ENCODE measurements at places on chromosomes 11 and 22.

DNA sequence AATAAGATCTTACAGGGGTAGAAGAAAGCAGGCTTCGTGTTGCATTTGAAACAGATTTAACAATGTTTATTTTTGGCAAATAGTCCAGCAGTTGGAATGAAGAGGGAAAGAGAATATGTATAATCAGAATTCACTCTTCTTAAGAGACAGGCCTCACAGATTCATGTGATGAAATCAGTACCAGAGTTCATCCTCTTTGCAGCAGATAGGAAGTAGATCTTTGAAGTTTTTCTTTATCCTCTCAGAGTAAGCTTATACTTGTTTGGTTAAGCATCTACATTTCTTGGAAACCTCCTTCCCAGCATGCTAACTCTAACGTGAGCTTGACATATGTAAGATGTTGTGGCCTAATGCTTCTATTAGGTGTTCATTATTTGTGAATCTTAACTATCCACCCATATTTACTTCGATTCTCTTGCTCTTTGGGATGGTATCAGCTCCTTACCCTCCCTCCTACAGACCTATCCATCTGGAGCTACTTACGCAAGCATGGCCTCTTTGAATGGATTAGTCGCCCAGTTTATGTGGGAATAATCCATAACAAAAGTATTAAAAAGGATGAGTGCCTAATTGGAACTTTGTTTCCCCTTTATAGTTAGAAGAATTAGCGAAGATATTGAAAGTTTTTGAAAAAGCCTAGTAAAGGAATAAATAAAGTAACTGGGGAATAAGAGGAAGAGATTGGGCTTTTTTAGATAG is 80.1 kb downstream of the PRMT3 start:
- no peak for DNase-seq

DNA sequence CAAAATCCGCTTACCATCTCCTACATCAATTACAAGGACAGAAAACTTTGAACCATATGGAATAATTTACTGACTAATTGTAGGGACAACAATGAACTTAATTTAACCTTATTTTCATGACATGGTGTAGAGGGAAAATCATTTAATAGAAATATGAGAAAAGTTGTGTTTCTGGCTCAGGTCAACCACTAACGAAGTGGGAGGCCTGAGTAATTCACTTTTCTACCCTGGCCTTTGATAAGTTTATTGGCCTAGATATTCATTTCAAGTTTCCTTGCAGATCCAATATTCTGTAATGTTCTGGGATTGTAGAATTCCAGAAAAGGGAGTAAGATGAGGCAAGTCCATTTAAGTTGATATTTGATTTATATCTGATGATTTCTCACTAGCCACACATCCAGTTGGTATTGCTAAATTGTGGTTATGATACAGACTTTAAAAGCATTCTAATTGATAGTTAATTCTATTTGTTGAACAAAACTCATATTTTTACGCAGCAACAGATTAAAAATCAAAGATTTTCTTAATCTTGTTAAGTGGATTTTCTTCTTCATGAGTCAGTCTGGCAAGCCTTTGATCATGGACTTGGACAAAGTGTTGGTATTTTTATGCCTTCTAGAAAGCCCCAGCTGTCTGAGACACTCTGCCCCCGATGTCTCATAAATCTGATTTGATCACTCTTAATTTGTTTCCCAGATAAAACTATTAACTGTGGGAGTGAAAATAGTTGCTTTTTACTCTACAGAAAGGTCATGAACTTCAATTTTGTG is 336.5 kb downstream of the TMEM135 start:
- no peak for DNase-seq

DNA sequence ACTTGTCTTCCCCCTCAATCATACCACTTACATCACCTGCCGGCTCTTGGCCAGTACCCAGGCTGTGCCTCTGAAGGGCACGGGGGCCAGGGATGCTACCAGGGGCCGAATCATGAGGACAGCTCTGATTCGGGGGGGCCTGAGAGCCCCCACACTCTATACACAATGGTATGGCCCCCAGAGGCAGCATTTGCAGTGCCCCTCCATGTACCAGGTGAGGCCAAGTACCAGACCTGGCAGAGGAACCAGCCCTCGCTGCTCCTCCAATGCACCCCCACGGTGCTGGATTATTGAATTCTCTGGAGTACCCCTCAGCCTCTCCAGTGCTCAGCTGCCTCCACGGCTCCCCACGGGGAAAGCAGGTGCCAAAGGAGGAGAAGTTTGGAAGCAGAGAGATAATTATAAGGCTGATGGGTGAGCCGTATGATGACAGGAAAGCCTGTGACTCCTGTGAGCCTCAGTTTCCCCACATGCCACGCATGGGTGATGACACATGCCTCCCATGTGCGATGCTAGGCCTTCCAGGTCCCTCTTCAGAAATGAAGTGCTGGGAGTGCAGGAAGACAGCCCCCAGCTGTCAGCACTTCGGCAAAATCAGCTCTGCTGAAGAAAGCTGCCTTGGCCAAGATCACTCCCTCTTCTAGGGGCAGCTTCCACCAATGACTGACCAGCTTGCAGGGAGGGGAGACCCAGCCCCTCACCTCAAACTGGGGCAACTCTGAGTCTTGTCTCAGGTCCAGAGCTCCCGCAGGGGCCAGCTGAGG is 69.9 kb downstream of the THAP12 start:
- DNase-seq, result no peak

DNA sequence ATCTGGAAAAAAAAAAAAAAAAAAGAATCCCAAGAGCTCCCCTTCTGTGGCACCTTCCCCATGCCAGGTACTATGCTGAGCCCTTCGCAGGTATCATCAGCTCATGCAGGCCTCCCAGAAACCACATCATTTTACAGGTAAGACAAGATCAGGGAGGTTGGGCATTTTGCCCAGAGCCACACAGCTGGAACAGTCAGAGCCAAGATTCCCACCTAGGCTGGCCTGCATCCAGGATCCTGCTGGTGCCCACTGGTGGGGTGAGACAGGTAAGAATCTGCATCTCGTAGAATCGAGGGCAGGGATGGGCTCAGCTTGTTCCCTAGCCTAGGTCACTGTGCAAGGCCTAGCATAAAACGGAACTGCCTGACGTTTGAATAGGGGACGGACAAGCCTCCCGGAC is 15.7 kb upstream of the MEN1 start:
- DNase-seq, result no peak

GRCh38 chr11:119758291-119758690 is 29.3 kb upstream of the NECTIN1 start:
- DNase-seq, result no peak

DNA sequence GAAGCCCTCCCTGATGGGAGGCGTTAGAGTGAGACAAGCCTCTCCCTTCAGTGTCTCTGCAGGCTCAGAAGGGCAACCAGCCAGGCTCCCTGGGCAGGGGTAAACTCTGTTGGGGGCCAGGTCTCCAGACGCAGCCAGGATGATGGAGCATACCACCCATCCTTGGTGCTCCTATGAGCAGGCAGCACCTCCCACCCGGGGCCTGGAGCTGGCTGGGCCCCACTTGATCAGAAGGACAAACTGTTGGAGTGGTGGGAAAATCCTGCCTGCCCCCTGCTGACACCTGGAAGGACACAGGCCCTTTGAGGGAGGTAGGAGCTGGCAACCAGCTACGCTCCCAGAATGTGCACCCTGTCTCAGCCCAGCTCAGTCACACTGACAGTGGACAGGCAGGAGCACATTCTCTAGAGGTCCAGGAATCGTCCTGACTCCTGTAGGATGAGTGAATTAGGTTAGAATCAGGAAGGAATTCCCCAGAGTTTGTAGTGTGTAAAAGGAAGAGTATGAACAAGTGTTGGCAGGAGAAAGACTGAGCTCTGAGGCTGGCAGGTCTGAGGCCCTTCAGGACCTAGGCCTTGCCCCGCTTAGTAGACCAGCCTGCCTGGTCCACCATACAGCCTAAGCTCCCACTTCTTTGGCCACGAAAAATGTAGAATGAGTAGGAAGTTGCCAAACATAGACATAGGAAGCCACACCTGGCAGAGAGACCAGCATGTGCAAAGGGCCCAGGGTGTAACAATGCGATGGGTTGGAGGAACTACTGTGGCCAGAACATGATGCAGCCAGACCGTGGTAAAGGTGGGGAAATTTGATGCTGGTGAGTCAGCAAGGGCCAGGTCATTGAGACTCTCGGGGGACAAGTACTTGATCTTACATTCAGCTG is 19.1 kb downstream of the ARHGEF17 start:
- no peak for DNase-seq

- no peak for DNase-seq
Measured at GRCh38 chr11:74023276-74023675, 14.4 kb upstream of the UCP3 start.

DNA sequence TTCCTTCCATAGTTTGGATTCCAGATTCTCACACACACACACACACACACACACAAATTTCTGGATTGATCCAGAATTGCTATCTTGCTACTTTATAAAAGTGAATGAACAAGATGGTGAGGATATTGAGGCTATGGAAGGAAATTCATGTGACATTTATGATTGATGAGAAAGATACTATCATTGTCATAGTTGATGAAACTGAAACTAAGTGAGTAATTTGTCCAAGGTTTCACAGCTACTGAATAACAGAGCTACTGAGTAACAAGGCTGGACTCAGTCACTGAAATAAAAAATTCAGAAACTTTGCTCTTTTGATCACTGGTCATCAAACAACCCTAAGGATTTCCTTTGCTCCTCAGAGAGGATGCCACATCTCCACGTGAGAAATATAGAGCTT is 16.2 kb downstream of the OR5D16 start:
- no peak for DNase-seq

DNA sequence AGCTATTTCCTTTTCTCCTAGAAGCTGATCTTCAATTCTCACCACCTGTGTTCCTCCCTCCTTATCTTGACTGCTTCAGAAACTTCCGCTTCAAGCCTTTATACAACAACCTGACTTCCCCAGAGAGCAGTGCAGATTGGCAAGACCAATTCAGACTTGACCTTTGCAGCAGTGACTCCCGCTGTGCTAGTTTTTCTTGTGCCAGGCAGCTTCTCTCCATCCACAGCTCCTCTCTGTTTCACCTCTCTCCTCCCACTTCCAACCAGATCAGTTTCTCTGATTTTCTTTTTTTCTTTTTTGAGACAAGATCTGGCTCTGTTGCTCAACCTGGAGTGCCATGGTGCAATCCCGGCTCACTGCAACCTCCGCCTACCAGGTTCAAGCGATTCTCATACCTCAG is 74.3 kb downstream of the GRAMD1B start:
- DNase-seq, result no peak

DNA sequence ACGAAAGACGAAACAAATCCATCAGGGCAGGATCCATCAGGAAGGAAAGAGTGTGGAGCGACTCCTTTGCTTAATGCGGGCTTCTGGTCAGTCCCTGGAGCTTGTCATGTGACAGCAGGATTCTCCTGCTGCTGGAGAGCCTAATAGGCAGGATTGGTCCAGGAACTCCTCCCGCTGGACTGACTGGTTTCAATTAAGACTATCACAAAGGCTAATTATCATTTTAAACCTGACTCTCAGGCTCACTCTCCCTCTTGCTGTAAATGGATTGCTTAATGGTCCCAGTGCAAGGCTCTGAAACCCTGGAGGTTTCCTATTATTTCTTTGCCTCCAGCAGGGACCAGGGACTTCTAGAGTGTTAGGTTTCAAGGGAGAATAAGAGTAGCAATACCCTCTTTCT is 493.8 kb downstream of the NTM start:
- no peak for DNase-seq

DNA sequence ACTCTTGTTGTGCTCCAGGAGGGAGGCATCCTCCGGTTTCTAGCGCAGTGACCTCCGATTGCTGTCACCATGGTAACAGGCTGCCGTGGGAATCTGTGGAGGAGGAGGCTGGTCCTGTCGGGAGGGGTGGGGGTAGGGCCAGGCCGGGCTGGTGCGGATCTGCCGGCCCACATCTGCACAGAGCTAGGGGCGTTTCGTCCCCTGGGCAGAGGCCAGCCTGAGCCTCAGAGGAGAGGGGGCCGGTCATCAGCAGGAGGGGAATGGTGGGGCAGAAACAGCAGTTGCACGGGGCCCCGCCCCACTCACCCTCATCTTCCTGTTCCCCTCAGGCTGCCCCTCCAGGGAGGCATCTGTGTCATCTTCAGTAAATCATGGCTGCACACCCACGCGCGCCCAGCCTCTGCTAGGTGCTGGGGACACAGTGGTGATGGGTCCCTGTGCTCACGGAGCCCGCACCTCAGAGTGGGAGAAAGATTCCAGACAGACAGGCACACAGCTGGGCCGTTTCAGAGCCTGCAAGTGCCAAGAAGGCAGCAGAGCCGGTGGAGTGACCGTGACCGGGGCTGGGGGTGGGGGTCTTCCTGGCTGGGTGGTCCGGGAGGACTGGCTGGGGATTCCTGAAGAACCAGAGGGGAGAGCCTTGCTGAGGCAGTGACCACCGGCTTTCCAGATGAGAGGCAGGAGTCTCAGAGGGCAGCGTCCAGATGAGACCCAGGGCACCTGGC is 120.5 kb downstream of the CACNA1I start:
- DNase-seq, result peak; percentile 39

DNA sequence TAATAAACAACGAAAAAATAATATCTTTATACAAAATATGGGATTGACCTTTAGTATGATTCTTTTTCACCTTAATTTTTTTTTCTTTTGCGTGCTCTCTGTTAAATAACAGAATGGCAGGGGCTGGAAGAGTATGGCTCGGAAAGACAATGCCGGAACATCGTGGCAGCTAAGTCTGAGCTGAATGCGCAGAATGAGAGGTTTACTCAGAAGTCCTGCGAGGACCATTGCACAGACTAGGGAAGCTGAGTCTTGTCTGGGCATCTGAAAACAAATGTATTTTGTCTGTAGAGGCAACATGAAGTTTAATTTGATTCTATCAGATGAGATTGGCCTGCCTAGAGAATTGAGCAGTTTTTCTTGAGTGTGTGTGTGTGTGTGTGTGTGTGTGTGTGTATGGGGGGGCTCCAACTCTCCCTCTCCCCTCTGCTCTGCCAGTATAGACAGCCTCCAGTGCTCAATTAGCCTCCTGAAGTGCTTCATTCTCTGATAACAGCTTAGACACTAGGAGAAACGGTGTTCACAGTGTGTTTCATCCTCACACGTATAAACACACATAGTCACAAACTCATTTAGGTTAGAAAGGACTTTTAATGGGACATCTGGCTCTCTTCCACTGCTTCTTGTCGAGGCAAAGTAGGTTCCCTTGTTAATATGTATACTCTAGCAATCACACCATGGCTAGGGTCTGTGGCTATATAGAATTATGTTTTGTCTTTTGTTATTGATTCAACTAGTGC is 244.3 kb upstream of the SORL1-AS1 start:
- DNase-seq, result no peak

DNA sequence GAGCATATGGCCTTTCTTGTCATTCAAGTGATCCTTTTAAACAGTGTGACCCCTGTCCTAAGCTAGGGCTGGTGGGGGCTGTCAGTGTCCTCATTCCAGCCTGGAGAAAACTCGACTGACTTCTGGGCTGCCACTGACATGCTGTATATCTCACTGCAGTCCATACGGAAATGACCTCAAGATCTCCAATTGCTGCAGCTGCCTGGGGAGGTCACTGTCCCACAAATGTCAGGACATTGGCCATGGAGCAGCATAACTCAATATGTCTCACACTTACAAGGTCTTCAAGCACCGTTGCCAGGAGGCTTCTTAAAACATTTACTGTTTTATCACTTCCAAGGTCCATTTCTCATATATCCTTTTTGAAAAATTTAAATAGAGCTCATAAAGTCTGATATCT is 27.8 kb upstream of the CSNK2A3 start:
- DNase-seq, result no peak

GRCh38 chr11:96869207-96869606 is 479.4 kb downstream of the JRKL start:
- no peak for DNase-seq

GRCh38 chr11:30585125-30585891 is 845 bp downstream of the MPPED2 start:
- peak; percentile 21 for DNase-seq
